ENCODE measurements at places on chromosomes 12 and 14.

DNA sequence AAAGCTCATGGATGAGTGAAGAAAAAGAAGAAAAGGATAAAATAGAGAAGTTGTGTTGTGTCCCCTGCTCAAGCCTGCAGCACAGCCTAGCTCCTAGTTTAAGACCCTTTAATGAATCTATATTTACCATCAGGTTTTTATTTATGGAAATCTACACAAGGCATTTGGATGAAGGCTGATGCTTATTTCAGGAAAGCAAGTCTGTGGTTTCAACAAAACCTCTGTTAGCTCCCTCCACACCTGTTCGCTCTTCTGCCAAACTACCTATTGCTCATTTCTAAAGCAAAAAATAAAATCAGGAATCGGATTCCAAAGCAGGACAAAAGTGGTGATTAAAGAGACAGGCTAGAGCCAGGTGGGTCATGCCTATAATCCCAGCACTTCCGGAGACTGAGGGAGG lies 18.9 kb upstream of the MAP3K9 start:
- DNase-seq = no peak

DNA sequence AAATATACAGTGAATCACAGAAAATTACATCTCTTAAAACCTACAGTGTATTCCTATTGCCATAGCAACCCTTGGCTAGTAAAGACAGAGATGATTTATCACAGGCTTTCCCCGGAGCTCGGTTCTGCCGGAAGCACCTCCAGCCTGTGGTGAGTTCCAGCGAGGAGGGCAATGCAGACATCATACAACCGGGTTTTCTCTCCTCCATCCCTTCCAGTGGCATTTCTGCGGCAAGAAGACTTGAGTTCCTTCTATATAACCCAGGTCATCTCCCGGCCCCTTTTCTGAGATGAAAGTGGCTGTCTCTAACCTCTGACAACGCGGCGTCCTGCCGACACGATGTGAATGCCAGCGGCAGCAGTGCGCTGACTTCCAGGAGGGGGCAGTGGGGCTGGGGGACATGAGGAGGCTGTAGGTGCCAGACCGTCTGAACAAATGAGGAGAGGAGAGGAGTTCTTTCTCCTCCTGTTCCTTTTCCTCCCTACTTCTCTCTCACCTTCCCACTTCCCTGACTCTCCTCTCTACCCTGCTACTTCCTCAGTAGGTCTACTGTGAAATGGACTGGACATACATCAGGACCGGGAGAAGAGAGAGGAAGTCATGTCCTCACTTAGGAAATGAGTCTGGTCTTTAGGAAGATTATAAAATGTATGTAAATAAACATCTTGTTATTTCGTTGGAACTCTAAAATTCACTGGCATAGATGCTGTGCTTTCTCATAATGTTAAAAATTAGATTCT lies 68.6 kb upstream of the MAX start:
- peak; percentile 76 for DNase-seq

GRCh38 chr12:97502600-97502999 lies 40.0 kb downstream of the RMST start:
- DNase-seq = no peak

- no peak for DNase-seq
These were observed 38.2 kb downstream of the WNK1 start for GRCh38 chr12:790608-791007.

- DNase-seq = no peak
These were observed 261.8 kb downstream of the BTG1 start for GRCh38 chr12:91883811-91884210.

- no peak for DNase-seq
These were observed 12.9 kb downstream of the BTBD7 start for GRCh38 chr14:93319958-93320357.

DNA sequence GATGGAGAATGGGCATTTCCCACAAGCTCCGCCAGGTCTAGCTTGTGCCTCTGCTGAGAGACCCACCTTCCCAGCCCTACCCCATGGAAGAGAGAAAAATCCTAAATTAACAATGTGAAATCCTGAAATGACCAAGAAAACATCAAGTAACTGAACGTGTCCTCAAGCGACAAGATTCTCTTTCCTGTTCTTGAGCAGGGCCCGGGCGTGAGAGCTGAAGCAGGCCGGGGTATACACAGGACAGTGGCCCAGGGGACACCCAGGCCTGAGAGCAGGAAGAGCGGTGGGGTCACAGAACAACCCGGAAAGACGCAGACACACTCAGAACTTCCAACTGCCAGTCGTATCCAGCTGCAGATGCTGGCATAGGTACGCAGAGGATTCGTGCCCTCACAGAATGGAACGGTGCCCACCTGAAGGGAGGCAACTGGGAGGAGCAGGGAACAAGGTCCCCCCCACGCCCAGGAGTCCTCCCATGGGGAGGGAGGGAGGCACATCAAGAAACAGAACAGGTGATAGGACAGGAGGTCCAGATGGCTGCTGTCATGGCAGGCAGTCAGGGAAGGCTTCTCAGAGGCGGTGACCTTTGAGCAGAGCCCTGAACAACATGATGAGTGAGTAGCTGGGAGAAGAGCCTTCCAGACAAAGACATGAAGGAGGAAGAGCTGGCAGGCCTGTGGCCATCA lies 9.1 kb downstream of the RIMBP2 start:
- no peak for DNase-seq

DNA sequence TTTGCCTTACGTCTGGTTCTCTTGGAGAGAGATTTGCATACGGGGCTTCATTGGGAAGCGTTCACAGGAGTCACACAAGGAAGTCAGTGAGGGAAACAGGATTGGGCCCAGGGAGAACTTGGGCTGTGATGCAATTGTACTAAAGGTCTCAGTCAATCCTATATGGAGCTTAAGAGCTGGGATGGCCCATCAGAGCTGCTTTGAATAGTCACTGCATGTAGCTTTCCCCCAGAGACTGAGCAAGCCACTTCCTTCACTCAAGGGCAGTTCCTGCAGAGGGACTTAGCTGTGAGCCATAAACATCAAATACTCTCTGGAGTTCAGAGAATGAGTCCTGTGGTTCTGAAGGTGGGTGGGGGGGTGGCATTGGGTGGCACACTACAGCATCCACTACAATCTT lies 605.4 kb downstream of the MED13L start:
- DNase-seq = no peak

GRCh38 chr14:32354716-32355115 lies 25.6 kb downstream of the AKAP6 start:
- no peak for DNase-seq

DNA sequence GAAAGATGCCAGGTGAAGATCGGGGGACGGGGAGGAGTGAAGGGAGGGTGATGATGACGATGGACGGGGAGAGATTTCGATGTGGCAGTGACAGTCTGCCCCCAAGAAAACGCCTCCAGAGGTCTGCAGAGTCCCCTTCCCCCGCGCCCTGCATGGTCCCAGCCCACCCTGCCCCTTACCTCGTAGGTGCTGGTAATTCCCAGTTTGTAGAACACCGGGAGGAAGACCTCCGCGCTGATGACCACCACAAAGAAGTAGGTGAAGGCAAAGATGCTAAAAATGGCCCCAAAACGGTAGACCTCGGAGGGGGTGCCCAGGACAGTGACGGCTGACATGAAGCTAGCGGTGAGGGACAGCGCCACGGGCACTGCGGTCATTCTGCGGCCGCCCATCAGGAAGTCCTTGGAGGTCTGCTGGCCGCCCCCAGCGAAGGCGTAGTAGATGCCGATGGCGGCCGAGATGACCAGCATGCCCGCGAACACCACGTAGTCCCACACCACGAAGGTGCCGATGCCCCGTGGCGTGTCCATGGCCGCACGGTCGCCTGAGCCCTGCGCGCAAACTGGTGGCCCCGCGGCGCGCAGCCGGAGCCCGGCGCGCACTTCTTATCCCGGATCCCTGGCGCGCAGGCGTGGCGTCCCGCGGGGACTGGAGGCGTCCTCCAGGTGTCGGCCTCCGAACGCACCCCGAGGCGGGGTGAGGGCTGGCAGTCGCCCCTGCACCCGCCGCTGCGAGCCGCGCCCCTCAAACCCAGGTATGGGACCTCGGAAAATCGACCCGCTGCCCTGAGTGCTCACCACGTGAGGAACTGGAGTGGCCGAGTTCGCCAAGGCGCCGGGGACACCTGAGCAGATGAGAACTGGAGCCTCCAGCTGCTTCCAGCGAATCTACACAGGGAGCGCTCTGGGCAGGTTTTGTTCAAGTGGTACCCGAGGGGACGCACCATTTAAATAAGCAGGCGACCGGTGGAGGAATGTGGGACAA lies at the start of gene SLC5A8:
TSS of gene SLC5A8 (minus strand) at position 920 of the 984 bp plus-strand sequence. CDS start at position 530, 390 bp downstream.
- DNase-seq = peak; percentile 2

DNA sequence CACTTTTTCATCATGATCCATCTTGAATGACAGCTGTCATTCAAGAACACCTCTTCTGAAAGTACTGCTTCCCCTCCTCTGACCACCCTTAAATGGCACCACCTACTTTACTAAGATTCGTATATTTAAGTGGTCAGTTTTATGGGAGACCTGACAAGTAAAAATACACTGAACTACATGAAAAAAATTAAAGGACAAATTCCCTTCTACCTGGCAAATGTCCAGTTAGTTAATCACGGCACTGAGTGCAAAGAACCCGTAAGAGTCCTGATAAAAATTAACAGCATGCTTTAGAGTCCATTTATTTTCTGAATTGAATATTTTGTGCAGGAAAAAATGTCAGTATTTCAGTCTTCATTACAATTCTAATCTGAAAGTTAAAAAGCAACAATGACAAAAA lies 48.7 kb downstream of the SETD3 start:
- no peak for DNase-seq

- no peak for DNase-seq
These were observed 19.1 kb downstream of the DEPDC4 start for GRCh38 chr12:100247765-100248164.

DNA sequence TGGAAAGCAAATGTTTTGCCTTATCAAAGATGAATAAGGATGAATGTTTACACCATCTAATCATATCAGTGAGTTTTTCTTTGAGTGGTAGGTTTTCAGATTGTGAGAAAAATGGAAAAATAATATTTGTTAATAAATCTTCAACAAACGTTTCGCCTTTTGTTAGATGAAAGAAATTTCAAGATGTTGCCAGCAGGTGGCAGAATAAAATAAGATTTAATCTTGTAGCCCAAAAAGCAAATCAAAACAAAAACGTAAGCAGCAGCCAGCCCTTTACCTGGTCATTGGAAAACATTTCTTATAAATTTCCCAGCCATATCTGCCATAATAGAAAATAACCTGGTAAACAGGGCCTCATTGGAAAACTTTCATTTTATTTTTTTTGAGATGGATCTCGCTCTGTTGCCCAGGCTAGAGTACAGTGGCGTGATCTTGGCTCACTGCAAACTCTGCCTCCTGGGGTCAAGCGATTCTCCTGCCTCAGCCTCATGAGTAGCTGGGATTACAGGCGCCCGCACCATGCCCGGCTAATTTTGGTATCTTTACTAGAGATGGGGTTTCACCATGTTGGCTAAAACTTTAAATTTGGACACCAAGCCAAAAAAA lies 15.4 kb upstream of the TMEM120B start:
- DNase-seq = no peak

DNA sequence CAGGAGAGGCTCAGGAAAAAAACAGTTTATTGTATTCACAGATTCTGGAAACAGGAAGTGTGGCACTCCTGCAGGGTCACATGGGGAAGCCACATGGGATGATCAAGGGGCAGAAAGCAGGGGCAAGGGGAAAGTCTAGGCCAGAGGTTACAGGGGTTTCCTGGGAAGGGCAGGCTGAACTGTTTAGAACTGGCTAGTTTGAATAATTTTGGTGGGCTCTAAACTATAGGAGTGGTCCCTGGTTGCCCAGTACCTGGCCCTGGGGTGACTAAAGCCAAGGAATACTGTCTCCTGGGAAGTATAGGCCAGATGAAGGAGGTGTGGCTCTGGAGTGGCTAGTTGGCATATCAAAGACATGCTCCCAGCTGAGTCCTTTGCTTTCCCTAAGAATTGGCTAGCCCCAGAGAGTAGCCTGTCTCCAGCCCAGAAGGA lies 169.2 kb downstream of the SLC41A2 start:
- no peak for DNase-seq

- no peak for DNase-seq
These were observed 2.8 kb downstream of the PCBP2 start for GRCh38 chr12:53454707-53455106.

- no peak for DNase-seq
These were observed 211.2 kb downstream of the NUAK1 start for GRCh38 chr12:105927564-105927963.

DNA sequence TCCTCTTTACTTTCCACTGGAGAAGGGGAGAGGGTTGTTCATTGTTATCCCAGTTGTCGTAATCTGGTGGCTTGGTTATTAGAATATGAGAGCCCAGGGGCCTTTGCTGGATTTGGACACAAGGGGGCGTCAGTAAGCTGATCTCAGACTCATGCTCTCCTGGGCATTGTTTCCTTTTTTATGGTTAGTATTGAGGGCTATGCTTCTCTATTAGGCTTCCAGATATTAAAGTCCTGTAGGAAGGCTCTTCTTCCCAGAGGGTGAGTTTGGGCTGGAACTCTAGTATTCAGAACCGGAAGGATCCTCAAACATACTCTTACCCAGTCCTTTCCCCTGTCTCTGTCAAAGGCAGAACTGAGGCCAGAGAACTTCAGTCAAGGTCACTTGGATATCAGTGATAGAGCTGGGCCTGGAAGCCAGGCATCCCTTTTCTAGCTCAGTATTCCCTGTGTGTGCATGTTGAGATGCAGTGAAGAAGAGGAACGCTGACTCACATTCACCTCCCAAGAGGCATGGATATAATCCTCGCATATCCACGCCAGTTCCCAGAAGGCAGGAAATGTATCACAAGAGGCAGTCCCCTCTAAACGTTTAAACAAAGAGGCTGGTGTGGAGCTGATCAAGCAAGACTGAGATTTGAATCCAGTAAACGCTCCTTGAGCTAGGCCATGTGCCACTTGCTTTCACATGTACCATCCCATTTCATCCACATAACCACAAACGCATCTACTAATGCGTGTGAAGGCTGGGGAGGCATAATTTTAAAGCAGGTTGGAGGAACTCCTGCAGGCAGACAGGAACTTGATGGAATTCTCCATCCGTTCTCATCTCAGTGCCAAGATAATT lies 41.6 kb downstream of the UBE3B start:
- DNase-seq = peak; percentile 31

GRCh38 chr12:27486961-27487360 lies 37.0 kb upstream of the PPFIBP1 start:
- DNase-seq = no peak

- DNase-seq = no peak
These were observed 218.7 kb downstream of the RASSF9 start for GRCh38 chr12:85617307-85618091.

- peak; percentile 25 for DNase-seq
These were observed 114.8 kb downstream of the MON2 start for GRCh38 chr12:62581288-62582064.

Data from mammary epithelial cell (primary cell).